Fibroblast of skin of left quadriceps (primary cell): ENCODE measurements at places on chromosomes 3 and 15.

DNA sequence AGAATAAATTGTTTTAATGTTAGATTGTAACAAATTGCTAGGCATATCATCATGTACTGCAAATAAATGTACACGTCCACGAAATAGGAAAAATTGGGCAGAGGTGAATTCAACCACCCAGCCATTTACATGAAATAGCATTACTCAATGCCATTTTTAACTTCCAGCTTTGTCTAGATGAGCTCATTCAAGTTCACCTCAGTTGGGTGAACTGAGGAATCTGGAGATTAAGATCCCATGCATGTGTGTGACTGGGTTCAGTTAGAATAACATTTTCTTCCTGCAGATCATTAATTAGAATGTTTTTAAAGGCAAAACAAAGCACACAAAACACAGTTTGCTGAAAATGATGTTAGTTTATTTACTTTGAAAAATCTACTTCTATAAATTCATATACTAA lies 767.8 kb upstream of the GOLIM4 start:
- DNase-seq, result no peak

DNA sequence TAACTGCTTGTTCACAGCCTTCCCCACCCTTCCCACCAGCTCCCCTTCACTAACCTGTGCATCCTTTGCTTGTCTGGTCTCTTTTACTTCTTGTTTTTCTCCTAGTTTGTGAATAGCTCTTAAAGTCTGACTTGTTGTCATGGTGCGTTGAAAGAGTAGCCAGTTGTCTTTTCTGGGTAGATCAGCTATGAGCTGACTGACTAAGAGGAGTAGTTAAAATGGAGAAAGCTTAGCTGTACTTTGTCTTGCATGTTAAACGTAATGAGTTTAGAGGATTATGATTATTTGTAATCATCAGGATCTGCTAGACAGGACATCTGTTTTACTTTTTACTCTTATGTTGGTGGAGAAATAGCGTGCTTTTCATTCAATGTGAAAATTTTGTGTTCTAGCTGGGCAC lies 35.9 kb downstream of the ATP2C1 start:
- DNase-seq, result no peak

DNA sequence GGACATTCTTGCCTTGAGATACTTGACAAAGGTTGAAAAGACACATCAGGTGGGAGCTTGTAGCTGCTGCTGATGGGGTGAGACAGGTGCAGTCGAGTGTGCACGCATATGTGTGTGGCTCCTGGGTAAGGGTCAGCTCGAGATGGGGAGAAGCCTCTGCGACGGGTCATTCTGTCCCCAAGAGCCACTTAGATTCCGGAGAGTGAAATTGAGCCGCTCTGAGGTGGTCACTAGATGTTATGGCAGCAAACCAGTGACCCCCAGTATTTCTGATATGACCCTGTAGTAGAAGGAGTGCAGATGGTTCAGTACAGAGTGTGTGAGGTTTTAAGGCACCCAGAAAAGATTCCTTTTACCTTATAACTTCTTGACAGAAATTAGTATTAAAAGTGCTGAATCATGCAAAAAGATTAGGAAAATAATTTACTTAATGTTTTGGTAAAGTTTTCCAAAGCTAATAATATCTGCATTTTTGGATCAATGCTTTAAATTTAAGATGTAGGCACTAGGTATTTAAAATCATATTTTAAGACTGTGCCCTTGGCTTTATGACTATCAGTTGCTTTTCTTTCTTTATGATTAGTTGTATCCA lies 241.9 kb upstream of the TOPAZ1 start:
- no peak for DNase-seq

DNA sequence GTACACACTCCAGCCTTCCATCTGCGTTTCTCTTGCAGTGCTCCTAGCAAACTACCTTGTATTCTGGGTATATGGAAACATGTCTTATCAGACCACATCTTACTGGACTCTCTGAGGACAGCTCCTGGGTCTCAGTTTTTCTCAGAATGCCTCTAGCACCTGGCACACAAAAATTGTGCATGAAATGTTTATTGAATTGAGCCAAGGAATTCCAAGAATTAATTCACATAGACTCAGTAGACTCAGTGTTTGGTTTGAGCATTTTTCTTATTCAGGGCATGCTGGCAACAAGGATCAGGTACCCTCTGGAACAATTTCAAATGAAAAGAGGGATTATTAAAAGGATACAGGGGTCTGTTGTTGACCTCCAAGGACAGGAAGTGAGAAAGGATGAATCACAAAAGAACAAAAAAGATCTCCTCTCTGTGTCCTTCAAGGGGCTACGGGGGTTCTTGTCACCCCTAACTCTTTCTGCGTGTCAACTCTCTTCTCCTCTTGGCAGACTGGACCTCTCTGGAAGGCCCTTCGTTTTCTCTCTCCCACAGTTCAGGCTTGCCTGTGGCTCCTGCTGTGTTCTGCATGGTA lies 270.0 kb upstream of the HES1 start:
- no peak for DNase-seq

GRCh38 chr15:90221246-90221900 lies 12.4 kb downstream of the CIB1 start:
- peak; percentile 40 for DNase-seq

- DNase-seq, result no peak
Observed at GRCh38 chr15:66849746-66850077, 147.7 kb downstream of the SMAD6 start.

DNA sequence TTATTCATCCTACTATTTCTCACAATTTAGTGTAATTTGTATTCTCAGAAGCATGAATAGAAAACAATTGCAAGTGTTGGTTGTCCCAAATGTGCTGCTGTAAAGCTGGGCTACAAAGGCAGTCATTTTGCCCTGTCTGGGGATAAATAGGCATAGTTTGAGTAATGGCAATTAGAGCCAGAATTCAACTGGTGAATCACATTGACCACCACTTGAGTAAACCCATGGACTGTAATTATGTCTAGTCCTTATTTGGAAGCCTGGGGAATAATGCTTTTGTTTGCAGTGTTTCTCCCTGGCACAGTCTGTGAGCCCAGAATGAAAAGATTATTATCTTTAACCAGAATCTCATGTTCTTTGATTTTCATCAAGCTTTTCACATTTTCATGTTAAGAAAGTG lies 30.5 kb upstream of the CHL1 start:
- no peak for DNase-seq

GRCh38 chr15:67409175-67409574 lies 111.8 kb upstream of the C15orf61 start:
- DNase-seq, result no peak

- no peak for DNase-seq
Observed at GRCh38 chr3:157142315-157142714, 17.6 kb downstream of the CCNL1 start.

- DNase-seq, result no peak
Observed at GRCh38 chr3:77039606-77040171, at the start of gene ROBO2. TSS of gene ROBO2 (plus strand) at chr3:77040099. CDS start at chr3:77040786, 687 bp downstream.

DNA sequence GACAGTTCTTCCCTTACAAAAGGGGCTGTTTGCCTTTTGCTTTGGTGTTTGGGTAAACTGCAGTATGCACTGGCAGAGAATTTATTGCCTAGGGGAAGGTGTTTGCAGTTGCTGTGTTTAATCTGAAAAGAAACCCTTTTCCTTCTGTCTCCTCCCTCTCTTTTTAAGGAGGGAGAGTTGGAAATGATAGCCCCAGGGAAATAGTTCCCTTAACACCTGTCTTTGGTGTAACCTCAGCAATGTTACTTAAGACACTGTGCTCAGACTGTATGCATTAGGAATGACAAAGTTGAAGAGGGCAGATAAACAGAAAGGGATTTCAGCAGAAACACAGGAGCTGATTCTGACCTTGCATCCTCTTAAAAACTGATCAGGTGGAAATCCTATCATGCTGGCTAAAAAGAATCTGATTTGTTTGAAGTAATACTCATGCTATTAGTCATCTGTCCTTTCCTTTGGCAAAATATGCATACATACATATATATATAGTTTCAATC lies 125.4 kb downstream of the TP63 start:
- no peak for DNase-seq

GRCh38 chr15:69719527-69720240 lies 267.1 kb downstream of the RPLP1 start:
- DNase-seq, result no peak

- no peak for DNase-seq
Observed at GRCh38 chr3:15460891-15461531, 33.6 kb downstream of the EAF1 start.

DNA sequence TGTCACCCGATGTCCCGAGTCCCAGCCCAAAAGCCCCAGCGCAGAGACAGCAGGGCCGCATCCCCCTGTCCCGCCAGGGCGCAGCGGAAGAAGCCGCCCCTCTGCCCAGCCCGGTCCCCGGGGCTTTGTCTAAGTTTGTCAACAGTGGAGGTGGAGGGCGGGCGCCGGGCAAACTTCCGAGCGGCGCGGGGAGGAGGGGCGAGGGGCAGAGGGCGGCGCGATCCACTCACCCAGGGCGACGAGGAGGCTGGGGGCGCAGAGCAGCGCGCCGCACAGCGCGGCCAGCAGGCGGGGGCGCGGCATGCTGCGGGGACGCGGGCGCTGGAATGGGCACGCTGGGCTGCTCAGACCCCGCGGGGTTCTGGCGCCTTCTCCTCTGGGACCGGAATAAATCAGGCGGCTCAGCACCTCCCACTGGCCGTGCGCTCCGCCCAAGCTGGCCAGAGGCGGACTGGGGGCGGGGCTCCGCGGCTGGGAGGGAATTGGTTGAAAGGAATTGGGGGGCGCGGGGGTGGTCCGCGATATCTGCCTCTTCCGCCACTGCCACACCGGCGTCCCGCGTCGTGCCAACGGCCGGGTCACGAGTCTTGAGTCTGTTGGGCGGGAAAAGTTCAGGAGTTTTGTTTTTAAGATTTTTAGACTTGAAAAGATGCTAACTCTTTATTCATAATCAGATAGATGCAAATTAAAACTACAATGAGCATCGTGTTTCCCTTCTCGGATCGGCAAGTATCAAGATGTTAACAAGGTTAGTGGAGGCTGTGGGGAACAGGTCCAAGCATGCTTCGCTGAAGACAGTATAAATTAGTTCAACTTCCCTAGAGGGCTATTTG lies at the start of gene MFGE8:
Gene MFGE8, minus strand, starts transcription at position 363 of the 833 bp plus-strand sequence. Its CDS starts 60 bp downstream, at position 303.
- no peak for DNase-seq

GRCh38 chr3:30428251-30428650 lies 178.2 kb upstream of the TGFBR2 start:
- DNase-seq, result no peak

DNA sequence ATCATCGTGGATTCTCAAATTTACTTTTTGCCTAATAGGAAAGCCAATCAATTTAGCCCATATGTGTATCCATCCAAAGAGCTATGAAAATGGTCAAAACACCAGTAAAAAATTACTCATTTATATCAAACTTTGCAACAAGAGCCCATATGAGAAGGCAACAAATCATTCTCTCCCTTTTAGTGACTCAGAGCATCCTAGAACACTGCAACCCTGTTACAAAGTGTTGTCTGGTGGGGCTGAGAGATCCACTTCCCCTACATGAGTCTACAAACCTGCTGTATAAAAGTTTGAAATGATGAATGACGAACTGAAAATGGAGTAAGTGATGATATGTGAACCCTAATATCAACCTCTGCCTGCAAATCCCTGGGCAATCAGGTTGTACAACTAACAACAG lies 23.3 kb downstream of the PDZRN3 start:
- DNase-seq, result no peak

DNA sequence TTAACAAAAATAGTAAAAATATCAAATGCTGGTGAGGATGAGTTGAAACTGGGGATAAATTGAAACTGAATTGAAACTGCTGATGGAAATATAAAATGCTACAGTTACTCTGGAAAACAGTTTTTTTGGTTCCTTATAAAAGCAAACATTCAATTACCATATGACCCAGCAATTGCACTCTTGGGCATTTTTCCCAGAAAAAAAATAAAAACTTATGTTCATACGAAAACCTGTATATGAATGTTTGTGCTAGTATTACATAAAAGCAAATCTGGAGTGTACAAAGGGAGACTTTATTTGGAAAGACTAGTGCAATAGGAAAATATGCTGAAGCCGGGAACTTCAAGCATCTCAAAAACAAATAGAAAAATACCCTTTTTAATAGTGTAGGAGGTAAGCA lies 857.9 kb upstream of the CADM2 start:
- DNase-seq, result no peak

GRCh38 chr3:118986734-118987133 lies 47.9 kb downstream of the IGSF11 start:
- DNase-seq, result no peak

- no peak for DNase-seq
Observed at GRCh38 chr3:133699467-133699866, 37.7 kb upstream of the TOPBP1 start.

DNA sequence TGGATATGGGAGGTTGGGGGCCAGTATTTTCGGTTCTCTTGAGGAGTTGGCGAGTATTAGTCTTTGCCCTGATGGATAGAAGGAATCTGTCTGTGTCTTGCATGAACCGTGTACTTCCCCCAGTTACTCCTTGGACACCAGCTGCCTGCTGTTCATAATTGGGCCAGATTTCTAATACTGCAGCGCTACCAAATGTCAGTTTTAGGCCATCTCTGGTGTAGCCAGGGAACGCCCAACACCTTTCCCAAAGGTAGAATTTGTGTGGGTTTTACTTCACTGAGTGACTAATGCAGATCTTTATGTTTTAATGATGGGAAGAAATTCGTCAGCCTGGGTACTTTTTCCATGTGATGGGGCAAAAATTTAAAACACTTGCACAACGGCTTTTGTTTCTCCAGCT lies 18.4 kb downstream of the FLNB start:
- DNase-seq, result no peak

GRCh38 chr15:70357453-70357852 lies 259.7 kb upstream of the TLE3 start:
- no peak for DNase-seq

DNA sequence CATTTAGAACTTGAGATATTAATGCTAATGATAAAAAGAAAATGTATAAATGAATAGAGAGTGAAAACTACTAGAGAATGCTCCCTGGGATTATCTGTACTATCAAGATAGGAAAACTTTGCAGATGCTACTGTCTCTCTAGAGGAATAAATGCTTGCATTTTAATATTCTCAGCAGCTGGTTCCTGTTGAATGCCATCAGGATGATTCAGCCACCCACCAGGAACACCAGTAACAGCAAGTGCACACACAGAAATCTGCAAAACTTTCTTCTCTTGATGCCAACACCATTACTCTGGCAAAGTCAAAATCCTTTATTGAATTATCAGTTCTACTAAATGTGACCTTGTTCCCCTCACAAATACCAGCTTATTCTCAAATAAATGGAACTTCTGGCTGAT lies 148.4 kb downstream of the TIGIT start:
- no peak for DNase-seq

- DNase-seq, result peak; percentile 60
Observed at GRCh38 chr3:179015551-179016020, 56.0 kb downstream of the ZMAT3 start.

DNA sequence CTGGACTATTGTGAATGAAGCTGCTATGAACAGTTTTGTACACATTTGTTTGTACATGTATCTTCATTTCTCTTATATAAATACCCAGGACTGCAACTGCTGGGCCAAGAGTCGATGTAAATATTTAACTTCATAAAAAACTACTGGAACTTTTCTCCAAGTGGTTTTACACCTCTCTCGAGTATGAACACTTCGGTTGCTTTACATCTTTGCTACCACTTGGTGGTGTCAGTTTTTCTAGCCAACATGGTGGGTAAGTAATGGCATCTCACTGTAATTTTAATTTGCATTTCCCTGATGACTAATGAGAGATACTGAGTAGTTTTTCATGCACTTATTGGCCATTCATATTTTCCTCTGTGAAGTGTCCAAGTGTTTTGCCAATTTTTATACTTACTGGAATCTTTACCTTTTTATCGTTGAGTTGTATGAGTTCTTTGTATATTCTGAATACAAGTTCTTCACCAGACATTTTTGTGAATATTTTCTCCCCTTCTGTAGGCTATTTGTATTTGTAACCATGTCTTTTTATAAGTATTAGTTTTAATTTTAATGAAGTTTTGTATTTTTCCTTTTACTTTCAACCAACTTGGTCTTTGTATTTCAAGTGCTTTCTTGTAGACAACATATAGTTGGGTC lies 44.4 kb downstream of the PCOLCE2 start:
- DNase-seq, result peak; percentile 22
